Activated naive CD8-positive, alpha-beta T cell treated with anti-CD3 and anti-CD28 coated beads, Interleukin-2, amount 10 ng/mL, durations not matched to agents 7 days and 5 days (primary cell): ENCODE measurements at places on chromosomes 2 and 18. TPM values are rescaled to one million over a fixed set of nuclear protein-coding genes. Genes with fewer than 3 reads are reported as not detected.
A peak's percentile ranks its signal among the peaks of the same experiment; 100 is the strongest.

DNA sequence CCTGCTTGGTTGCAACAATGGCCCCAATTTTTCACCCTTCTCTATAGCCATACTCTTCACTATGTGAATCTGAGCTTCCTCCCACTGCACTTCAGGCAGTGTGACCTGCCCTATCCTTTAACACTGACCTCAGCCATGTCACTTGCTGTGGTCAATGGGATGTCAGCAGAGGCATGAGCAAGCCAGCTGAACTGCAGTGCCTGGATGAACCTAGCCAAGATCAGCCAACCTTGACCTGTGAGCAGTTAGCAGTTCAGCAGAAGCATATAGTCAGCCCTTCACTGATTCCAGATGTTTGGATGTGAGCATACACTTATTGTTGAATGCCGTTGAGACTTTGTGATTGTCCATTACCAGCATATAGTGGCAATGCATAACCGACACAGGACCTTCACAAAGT, 63.4 kb upstream of the BOD1L2 start:
- H3K4me1 ChIP-seq: peaks cover 17% of the 10 kb centered on the region
- H3K27ac ChIP-seq: no peak overlapping the region
- H3K36me3 ChIP-seq: peaks cover 2% of the 10 kb centered on the region
- H3K4me3 ChIP-seq: no peak overlapping the region
- no peak for DNase-seq

DNA sequence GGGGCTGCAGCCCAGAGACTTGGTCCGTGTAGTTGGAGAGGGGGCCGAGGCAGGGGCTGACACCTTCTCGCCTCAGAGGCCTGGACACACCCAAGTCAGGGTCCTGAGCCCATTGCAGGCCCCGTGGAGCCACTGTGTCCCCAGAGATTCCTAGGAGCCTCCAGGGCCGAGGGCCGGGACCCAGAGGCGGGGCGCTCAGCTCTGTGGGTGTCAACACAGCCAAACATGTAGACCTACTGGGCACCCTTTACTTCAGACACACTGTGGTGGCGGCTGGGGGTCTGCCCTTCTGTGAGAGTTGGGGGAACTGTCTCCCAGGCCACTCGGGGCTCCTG, 459 bp upstream of the ESPNL start:
- H3K27ac ChIP-seq: no peak overlapping the region
- peaks cover 2% of the 10 kb centered on the region for H3K36me3 ChIP-seq

- no peak overlapping the region for H3K4me3 ChIP-seq
- no peaks in the 10 kb centered on the region for H3K27me3 ChIP-seq
- H3K36me3 ChIP-seq: no peaks in the 10 kb centered on the region
Observed at GRCh38 chr2:39408351-39409136, 28.5 kb downstream of the MAP4K3 start.

DNA sequence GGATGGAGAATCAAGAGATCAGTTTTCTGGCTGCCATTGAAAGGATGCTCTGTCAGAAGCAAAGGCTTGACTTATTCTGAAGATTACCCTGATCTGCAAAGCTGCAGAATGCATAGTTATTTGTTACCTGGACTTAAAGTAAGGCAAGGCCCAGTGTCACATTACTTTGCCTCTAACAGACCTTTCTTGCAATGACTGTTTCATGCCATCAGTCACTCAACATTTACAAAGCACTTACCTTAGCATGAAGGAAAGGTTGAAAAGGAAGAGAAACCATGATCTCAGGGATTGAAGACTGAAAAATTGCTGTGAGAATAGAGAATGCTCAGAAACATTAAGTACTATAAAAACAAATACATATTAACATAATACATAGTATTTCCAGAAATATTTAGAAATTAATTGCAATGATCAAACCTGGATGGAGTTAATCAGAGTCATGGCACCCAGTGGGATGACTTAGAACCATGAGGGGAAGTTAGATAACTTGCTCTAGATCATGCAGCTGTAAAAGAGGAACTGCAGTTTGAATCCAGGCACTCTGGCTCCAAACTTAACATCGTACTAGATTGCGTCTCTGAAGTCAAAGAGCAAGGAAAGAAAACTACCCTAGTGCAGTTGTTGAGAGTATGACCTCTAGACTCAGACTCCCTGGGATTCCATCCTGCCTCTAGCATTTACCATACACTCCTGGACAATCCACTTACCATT, 26.5 kb upstream of the FAM117B start:
- H3K36me3 ChIP-seq: peaks cover 2% of the 10 kb centered on the region
- no peak for DNase-seq
- peaks cover 4% of the 10 kb centered on the region for H3K4me1 ChIP-seq
- no peak overlapping the region for H3K27ac ChIP-seq
- no peaks in the 10 kb centered on the region for H3K27me3 ChIP-seq
- no peak overlapping the region for H3K4me3 ChIP-seq

- H3K4me3 ChIP-seq: peak overlapping the region; percentile 73
- H3K27me3 ChIP-seq: peaks cover 41% of the 10 kb centered on the region
- no peak overlapping the region for H3K27ac ChIP-seq
- no peaks in the 10 kb centered on the region for H3K36me3 ChIP-seq
Observed at GRCh38 chr2:142130111-142131009, 456 bp downstream of the LRP1B start.

- no peaks in the 10 kb centered on the region for H3K27me3 ChIP-seq
- DNase-seq: no peak
- no peaks in the 10 kb centered on the region for H3K4me1 ChIP-seq
- no peak overlapping the region for H3K4me3 ChIP-seq
- no peaks in the 10 kb centered on the region for H3K36me3 ChIP-seq
Observed at GRCh38 chr2:213846856-213847255, 562.6 kb downstream of the SPAG16 start.

GRCh38 chr18:3620146-3621119, 170.5 kb downstream of the TGIF1 start:
- no peak for DNase-seq
- H3K27ac ChIP-seq: no peak overlapping the region
- peaks cover 22% of the 10 kb centered on the region for H3K4me1 ChIP-seq
- no peaks in the 10 kb centered on the region for H3K27me3 ChIP-seq
- H3K36me3 ChIP-seq: no peaks in the 10 kb centered on the region
- H3K4me3 ChIP-seq: no peak overlapping the region

GRCh38 chr2:127011231-127011661, 95.7 kb downstream of the BIN1 start:
- no peak overlapping the region for H3K4me3 ChIP-seq
- peaks cover 28% of the 10 kb centered on the region for H3K27me3 ChIP-seq
- no peaks in the 10 kb centered on the region for H3K4me1 ChIP-seq
- no peak for DNase-seq
- no peaks in the 10 kb centered on the region for H3K36me3 ChIP-seq

GRCh38 chr2:32741575-32741974, 113.7 kb downstream of the TTC27 start:
- H3K36me3 ChIP-seq: peaks cover 36% of the 10 kb centered on the region
- no peak overlapping the region for H3K4me3 ChIP-seq
- no peak overlapping the region for H3K27ac ChIP-seq
- H3K4me1 ChIP-seq: no peaks in the 10 kb centered on the region

DNA sequence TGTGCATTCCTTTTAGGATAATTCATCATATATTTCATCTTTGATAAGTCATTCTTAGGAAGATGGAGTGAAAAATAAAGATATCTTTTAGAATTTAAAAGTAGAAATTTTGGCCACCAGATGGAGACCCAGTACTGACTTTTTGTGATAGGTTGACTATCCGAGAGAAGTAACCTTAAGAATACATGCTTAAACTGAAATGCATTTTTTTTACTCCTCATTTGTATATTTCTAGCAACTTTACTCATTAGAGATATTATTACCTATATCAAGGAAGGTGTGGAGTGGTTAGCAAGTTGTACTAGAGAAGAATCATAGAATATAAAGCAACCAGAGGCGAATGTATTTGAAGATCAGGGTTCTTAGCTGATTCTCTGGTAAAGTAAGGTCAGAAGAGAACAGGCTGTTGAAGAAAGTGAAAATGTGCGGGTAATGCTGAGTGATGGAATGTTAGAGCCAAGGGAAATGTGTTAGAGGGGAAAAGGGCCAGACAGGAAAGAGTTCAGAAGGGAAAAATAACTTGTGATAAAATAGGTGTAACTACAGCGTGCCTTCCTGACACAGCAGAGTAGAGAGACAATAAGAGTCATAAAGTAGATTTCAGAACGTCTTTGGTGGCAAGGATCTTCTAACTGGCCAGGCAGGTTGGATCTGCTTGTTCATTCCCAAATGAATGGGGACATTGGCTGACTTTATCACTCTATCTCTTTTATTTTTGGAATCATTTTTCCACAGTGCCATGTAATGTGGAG, 52.3 kb downstream of the TDRD15 start:
- no peaks in the 10 kb centered on the region for H3K27me3 ChIP-seq
- H3K27ac ChIP-seq: no peak overlapping the region
- H3K4me1 ChIP-seq: no peaks in the 10 kb centered on the region
- H3K36me3 ChIP-seq: no peaks in the 10 kb centered on the region
- no peak overlapping the region for H3K4me3 ChIP-seq
- no peak for DNase-seq

DNA sequence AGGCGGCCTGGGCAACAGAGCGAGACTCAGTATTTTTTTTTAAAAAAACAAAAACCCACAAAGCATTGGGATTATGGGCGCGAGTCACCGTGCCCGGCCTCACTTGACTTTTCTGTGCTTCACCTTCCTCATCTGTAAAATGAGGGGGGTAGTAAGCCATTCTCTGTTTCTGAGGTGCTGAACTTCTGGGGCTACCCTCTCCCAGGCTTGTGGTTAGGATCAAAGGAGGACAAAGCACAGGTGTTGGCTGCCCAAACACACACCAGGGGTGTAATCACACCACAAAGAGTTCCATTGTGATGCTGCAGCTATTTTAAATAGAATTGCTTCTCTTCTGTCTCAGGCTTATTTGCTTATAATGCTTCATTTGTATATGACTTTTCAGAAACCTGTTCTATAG, 35.8 kb upstream of the INHBB start:
- peaks cover 6% of the 10 kb centered on the region for H3K36me3 ChIP-seq
- no peak overlapping the region for H3K4me3 ChIP-seq
- no peak for DNase-seq
- H3K27ac ChIP-seq: no peak overlapping the region
- peaks cover 33% of the 10 kb centered on the region for H3K4me1 ChIP-seq

DNA sequence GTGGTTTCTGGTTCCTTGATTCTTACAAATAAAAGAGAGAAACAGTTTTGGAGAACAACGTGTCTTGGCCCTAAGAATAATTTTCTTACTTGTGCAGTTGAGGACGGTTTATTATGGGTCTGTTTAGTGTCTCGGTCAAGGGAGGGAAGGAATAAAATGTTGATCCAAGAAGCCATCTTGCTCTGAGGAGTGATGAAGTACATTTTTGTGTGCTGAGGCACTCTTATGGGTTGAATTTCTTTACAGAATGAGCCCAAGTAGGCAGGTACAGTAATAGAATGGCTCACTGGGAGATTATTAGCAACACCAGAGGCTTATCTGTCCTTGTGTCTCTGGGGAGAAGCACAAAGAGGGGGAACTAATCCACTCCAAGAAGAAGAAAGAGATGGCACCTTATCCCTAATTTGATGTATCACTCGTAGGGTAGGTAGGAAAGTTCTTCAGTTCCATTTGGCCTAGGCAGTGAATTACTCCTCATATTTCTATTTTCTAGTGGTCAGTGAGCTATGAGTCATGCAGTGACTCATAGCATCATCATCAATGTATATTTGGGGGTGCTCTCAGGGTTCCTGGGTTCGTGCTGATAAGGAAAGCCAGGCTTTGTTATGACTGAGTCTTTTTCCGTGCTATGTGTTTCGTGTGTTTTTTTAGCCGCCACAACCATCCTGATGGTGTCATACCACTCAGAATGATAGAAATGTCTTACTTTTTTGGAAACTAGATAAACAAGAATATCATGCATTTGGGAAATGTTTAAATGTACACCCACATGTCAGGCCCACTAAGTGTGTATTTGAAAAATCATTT, 250.1 kb upstream of the CTAGE1 start:
- no peak overlapping the region for H3K4me3 ChIP-seq
- DNase-seq: no peak
- no peaks in the 10 kb centered on the region for H3K36me3 ChIP-seq
- no peak overlapping the region for H3K27ac ChIP-seq

ICA1L gene
- total RNA-seq: 5.8 TPM

UGT1A7 gene
- not detected for total RNA-seq

GALNT14 gene
- not detected for total RNA-seq

TUBA4B gene
- not detected for total RNA-seq

ALPP gene
- not detected for total RNA-seq
